ENCODE measurements at places on chromosomes 4 and X. TPM values are rescaled to one million over a fixed set of nuclear protein-coding genes. Genes with fewer than 3 reads are reported as not detected.

SH2D1A gene
- total RNA-seq = 1.6 TPM

MAP9 gene
- total RNA-seq = 15.7 TPM

TRIM61 gene
- 1.0 TPM for total RNA-seq

RBM47 gene
- 187 TPM for total RNA-seq

PRDX4 gene
- 46.4 TPM for total RNA-seq

PHF8 gene
- total RNA-seq = 26.8 TPM

CFAP99 gene
- total RNA-seq = 21.0 TPM
